GM12892 (cell line): ENCODE measurements at places on chromosomes 5 and 9.

DNA sequence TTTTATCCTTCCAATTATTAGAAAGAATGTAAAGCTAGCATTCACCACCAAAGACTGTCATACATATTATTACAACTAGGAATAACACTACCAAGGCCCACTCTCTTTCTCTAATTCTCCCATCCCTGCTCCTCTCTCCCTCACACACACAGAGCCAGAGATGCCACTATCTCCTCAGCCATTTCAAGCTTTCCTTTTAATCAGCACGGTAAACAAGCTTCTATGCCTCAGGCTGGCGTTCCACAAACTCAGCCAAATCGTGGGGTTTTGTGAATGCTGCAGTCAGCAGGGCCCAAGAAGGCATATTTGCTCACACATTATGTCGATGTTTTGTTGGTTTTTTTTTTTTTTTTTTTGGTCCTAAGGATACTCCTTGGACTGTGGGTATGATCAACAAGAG, 979.9 kb upstream of the DMAC1 start:
- no peak for DNase-seq

GRCh38 chr5:52810426-52810825, 22.7 kb downstream of the ITGA1 start:
- no peak for DNase-seq

GRCh38 chr9:129027685-129028191, 393 bp downstream of the SH3GLB2 start:
- DNase-seq, result no peak

GRCh38 chr9:105842023-105842644, 147.8 kb downstream of the TMEM38B start:
- DNase-seq, result no peak
